Peyer's patch (tissue), 4 donors: ENCODE measurements at places on chromosomes 3 and 15. TPM values are rescaled to one million over a fixed set of nuclear protein-coding genes. Genes with fewer than 3 reads are reported as not detected.
A peak's percentile ranks its signal among the peaks of the same experiment; 100 is the strongest.

Gene EFHB
- 0.40 TPM for total RNA-seq

DNA sequence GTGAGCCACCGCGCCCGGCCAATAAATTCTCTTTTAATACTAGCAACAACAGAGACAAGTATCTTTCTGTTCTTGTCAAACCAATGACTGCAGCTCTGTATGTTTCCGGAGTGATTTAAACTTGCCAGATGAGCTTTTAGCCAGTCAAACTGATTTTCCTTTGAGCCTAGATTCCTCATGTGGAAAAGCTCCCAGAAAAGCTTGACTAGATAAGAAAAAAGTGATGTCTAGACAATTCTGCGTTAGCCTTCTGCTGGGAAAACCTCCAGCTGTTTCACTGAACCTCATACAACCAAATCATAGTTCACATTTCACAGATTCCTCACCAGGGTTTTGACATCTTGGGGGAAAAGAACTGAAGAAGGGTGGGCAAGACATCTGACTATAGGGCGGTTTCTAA is 78.6 kb downstream of the MAGI1 start:
- no peak for DNase-seq

GRCh38 chr3:42005401-42005800 is 43.5 kb upstream of the ULK4 start:
- no peak for DNase-seq

Gene ACTL6A
- 35.7 TPM for total RNA-seq

DNA sequence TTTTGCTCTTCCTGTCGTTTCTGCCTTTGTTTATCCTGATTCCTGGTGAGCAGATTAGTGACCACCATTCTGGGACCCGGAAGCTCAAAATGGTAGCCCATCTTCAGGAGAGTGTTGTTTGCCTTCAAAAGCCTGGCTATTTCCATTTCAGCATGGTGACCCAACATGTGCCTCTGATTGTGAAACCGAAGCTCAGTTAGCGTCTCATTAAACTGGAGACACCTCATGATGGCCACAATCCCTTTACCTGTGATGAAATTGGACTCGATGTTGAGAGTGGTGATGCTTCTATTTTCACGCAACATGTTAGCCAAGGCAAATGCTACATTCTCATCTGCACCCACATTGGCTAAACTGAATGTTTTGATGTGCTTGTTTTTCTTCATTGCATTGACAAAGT is 3.3 kb downstream of the LMOD3 start:
- no peak for DNase-seq

Gene COL7A1
- total RNA-seq, result 19.3 TPM

Gene CHAC1
- total RNA-seq, result not detected

- no peak for DNase-seq
Observed at GRCh38 chr3:135779590-135780235, 185.8 kb upstream of the PPP2R3A start.

- no peak for DNase-seq
Observed at GRCh38 chr3:151971814-151972579, 98.6 kb downstream of the SUCNR1 start.

DNA sequence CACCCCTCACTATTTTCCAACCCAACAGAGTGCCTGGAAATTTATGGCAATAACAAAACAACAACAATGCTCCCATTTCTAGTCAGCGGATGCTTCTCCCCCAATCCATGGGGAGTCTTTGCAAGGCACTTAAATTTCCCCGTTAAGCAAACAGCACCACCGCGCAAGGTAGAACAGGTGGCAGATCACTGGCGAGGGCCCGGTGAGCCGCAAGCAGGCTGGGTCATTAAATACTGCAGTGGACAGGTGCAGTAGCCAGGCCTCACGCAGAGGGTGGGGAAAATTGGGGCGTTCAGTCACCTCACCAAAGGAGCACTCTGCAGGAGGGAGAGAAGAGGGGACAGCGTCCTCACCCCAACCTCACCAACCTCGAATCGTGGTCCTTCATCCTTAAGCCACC is 147.5 kb downstream of the NTRK3 start:
- DNase-seq, result no peak

DNA sequence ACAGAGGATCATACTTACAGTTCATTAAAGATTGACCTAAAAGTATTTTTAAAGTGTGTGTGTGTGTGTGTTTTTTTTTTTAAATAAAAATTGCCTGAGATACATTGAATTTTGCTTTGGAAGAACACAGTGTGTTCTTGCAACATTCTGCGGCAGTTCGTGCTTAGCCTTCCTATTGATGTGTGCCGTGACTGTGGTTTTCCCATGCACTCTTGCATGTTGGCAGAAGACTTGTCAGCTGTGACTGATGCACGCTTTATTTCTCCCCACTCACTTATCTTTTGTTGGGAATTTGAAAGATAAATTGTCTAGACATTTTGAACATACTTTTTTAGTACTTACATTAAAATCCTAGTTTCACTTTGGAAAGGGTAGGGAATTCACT is 136.3 kb upstream of the LRRFIP2 start:
- no peak for DNase-seq

- no peak for DNase-seq
Observed at GRCh38 chr3:168124791-168125190, 29.1 kb upstream of the GOLIM4 start.

- no peak for DNase-seq
Observed at GRCh38 chr15:44158111-44158510, 37.0 kb downstream of the FRMD5 start.

- no peak for DNase-seq
Observed at GRCh38 chr3:134651347-134652041, 672 bp upstream of the KY start.

DNA sequence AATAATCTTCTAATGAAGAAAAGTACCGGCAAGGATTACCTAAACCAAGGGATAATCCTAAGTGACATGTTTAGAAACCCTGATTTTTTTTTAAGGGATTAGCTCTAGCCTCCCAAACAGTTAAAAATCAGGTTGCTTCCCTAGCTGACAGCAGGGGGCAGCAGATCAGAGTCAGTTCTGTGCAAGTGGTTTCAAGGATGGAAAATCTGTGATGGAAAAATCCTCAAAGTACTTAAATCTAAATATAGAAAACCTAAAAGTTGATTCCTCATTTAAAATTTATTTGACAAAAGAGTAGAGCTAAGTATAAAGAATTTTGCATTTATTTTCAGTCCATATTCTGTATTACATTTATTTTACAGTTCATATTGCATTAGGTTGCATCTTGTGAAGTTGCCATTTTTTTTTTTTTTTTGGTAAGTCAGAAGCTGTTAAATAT is 107.6 kb downstream of the PEX5L start:
- DNase-seq, result no peak

GRCh38 chr3:126277629-126278378 is 79.4 kb downstream of the KLF15 start:
- DNase-seq, result no peak

Gene TRH
- not detected for total RNA-seq

GRCh38 chr3:110149763-110150162 is 812.4 kb upstream of the DPPA4 start:
- DNase-seq, result no peak

- no peak for DNase-seq
Observed at GRCh38 chr3:179133575-179133974, 14.6 kb upstream of the PIK3CA start.

GRCh38 chr3:15769256-15769915 is 28.4 kb downstream of the ANKRD28 start:
- DNase-seq, result no peak

Gene CYP8B1
- total RNA-seq, result not detected

Gene PROK2
- not detected for total RNA-seq

DNA sequence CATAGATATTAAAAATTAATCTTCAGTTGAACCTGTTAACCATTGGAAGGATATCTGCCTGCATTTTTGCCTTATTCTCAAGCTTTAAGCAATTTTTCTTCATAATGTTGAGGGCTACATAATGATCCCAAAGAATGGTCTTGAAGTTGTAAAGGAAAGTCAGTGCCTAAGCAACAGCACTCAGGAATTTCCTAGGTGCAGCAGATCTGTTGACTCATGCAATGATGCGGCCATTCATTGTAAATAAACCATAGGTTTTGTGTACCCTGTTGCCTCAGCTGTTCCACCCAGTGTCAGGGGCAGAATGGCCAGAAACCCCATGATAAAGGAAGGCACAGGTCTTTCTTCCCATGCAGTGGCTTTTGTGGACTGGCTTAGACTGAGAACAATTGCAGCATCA is 78.4 kb upstream of the TRIM42 start:
- DNase-seq, result no peak

Gene MYO9A
- 28.2 TPM for total RNA-seq

GRCh38 chr3:105459566-105460290 is 93.0 kb downstream of the ALCAM start:
- no peak for DNase-seq

DNA sequence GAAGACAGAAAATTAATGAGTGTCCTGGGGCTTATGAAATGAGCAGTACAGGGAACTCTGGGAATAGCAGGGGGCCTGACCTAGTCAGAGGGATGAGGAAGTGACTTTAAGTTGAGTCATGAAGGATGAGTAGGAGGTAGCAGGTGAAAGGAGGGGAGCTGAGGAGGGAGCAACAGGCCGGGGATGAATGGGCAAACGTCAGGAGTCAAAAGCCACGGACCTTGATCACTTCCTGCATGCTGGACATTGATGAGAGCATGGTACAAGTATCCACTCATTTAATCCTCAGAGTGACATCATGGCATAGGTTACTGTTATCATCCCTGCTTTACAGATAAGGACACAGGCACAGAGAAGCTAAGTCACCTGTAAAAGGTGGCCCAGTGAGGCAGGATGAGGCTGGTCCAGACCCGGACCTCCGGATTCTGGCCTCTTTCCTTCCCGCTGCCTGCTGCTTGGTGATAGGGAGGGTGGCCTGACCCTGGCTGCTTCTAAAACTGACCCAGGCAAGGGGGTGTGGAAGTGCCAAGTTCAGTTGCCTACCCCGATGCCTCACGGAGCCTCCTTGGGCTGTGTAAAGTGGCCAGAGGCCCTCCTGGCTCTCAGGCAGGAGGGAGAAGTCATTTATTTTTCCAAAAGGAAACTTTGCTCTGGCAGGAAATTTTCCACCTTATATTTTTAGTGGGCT is 7.6 kb downstream of the CORO2B start:
- no peak for DNase-seq

Gene FANCD2
- total RNA-seq, result 8.8 TPM

DNA sequence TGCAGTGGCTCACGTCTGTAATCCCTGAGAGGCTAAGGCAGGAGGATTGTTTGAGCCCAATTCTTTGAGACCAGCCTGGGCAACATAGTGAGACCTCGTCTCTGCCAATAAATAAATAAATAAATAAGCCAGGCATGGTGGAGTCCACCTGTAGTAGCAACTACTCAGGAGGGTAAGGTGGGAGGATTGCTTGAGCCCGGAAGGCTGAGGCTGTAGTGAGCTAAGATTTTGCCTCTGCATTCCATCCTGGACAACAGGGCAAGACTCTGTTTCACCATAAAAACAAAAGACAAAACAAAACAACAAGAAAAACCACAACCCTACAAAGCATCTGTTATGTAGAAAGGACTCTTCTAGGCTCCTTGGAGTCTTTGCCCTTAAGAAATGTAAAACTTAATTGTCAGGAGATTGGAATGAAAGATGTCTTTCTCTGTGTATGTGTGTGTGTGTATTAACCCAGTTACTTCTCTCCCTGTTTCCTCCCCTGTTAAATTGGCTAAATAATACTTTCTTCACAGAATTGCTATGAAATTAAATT is 9.5 kb downstream of the NECTIN3 start:
- DNase-seq, result no peak

- no peak for DNase-seq
Observed at GRCh38 chr3:31157893-31158620, 263.6 kb upstream of the GADL1 start.

- DNase-seq, result peak; percentile 79
Observed at GRCh38 chr3:16482770-16483531, 30.5 kb downstream of the RFTN1 start.

DNA sequence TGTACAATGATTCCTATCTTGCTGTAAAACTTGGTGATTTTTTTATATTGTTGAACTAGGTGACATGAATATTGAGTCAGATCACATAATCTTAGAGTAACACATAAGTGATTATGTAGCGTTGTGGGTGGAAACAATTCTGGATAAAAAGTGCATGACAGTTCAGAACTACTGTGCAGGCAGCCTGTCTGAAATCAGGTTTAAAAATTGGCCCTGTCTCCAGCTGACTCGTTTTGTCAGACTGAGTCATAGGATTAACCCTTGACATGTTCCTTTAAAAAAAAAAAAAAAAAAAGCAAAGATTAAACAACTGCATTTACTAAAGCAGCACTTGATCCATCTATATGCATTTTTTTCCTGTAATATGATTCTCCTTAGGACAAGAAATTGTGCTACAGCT is 160.0 kb upstream of the CGNL1 start:
- no peak for DNase-seq

DNA sequence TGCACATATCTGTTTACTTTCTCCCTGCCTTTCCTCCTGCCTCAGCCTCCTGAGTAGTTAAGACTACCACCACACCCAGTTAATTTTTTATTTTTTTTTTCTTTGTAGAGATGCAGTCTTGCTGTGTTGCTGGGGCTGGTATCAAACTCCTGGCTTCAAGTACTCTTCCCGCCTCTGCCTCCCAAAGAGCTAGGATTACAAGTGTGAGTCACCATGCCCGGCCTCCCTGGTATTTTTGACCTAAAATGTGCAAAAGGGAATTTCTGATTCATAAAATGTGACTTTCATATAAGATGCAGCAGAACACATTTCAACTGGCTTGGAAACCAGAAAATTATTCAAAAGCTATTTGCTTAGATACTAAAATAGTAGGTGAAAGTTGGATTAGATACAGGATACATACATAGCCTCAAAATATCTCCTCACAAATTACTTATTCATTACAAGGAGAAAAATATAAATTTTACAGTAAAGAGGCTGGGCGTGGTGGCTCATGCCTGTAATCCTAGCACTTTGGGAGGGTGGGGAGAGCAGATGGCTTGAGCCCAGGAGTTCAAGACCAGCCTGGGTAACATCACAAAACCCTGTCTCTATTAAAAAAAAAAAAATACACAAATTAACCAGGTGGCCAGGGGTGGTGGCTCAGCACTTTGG is 32.0 kb downstream of the MAP4 start:
- DNase-seq, result no peak

DNA sequence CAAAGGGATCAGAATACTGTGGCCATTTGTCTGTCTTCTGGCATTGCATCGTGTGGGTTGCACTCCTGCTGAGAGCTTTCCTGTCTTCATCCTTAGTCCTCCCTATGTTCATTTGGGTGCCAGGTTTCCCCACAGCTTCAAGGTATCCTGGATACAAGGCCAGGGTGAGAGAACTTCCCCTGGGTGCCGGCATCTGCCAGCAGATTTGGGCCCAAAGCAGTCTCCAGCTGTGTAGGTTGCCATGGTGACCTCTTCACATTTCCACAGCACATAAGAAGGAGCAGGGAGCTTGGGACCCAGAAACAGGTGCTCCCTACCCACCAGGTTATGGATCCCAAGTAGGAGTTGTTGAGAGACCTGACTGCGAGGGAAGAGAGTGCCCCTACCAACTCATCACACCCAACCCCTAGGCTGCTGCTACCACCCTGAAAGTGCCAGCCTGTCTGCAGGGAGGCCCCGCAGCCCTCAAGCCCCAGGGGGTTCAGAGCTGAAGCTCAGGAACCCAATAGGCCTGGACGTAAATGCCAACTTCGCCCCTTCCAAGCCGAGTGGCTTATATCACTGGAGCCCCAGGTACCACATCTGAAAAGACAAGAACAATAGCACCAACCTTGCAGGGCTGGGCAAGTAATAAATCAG is 19.9 kb downstream of the TTC21A start:
- no peak for DNase-seq
